ENCODE measurements at places on chromosomes 7 and 10.

GRCh38 chr10:72688208-72688651, 3.7 kb upstream of the MCU start:
- DNase-seq = no peak

DNA sequence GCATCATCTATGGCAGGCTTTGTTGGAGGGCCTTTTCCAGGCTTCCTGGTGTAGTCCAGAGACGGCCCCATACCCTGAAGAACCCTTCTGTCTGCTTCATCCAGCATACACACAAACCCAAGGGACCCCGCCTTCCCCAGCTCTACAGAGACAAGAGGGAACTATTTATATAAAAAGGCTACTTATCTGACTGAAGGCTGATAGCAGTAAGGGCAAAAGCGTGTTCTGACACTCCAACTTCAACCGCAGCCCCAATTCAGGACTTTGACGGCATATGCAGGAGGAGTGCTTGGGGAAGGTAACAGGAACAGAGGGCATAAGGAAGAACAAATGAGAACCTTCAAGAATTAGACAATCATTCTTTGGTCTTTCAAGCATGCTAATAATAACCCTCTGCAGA, 21.0 kb downstream of the GNA12 start:
- DNase-seq = no peak

DNA sequence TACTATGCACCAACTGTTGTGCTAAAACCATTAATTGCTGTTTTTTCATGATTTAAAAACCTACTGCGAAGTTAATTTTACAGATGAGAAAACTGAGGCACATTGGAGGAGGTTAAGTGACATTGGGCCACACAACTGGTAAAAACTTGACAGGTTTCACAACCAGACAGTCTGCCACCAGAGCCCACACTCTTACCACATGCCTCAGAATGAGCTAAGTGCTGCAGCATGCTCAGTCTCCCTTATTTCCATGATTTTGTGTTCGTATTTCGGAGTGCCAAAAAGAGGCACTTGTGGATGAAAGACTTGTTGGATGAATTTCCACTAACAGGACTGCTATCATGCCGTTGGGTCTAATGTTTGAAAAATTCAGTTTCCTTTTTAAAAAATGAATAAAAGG, 77.4 kb downstream of the PCLO start:
- no peak for DNase-seq

DNA sequence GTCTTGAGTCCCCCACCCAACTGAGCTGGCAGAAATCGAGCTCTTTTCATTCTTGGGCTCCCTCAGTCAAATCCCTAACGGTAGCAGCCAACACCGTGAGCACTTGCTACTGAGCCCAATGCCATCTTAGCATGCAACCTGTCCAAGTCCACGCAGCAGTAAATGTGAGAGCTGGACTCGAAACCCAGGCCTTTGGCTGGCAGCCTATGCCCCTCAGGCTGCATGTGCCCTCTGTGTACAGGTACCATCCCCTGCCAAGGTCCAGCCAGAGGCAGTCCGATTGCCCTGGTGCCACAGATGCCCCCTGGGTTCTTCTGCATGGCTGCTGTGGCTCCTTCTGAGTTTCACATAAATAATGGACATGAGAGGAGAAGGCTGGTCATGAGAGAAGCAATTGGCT, 1.2 kb upstream of the TMEM273 start:
- no peak for DNase-seq

DNA sequence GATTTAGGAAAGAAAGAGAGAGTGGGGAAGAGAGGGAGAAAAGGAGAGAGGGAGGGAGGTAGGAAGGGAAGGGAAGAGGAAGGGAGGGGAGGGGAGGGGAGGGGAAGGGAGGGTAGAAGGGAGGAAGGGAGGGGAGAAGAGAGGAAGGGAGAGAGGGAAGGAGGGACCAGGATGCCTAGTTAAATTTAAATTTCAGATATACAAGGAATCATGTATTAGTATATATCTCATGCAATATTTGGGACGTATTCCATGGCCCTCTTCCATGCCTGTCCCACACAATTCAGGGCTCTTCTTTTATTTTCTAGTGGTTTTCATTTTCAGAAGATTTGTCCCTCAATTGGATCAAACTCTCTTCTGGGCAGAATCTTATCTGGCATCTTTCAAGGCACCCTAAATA, 172.4 kb upstream of the PRR15 start:
- DNase-seq = no peak

- no peak for DNase-seq
These were observed 23.6 kb downstream of the MKRN1 start for GRCh38 chr7:140455743-140456142.

- no peak for DNase-seq
These were observed 24.2 kb downstream of the ITGB8 start for GRCh38 chr7:20354610-20355528.
